ENCODE measurements at places on chromosomes 4 and X.

DNA sequence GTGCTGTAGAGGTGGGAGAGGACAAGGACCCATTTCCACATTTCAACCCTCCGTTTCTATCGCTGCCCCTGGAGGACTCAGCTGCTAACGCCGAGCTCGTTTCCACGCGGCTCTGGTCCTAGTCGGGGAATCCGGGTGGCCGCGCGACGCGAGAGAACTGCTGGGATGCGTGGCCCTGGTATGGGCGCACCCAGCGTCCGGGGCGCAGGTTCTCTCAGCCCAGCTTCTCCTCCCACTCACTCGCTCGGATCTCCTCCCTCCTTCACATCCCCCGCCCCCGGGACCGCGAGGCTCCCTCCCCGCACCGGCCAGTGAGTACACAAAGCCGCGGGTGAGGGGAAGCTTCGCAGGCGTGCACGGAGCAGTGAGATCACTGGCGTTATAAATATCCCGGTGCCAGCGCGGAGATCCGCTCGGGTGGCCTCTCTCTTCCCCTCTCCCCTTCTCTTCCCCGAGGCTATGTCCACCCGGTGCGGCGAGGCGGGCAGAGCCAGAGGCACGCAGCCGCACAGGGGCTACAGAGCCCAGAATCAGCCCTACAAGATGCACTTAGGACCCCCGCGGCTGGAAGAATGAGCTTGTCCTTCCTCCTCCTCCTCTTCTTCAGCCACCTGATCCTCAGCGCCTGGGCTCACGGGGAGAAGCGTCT lies at the start of gene FGF5:
Gene FGF5, plus strand, starts transcription at position 412 of the 649 bp plus-strand sequence. Its CDS starts 161 bp downstream, at position 573.
- peak; percentile 13 for DNase-seq

DNA sequence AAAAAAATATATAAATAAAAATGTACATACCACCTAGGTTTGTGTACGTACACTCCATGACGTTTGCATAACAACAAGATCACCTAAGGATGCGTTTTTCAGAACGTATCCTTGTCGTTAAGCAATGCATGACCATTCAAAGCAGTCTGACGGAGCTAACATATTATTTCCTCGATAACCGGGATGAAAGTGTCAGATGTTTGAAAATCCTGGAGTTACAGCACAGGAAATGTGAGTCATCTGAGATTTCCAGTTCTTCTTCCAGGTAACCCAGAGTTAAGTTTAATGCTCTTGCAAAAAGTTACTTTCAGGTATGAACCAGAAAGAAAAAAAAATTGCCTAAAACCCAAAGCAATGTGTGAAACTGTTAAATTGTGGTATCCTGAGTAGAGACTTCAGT lies 107.9 kb downstream of the LDB2 start:
- no peak for DNase-seq

DNA sequence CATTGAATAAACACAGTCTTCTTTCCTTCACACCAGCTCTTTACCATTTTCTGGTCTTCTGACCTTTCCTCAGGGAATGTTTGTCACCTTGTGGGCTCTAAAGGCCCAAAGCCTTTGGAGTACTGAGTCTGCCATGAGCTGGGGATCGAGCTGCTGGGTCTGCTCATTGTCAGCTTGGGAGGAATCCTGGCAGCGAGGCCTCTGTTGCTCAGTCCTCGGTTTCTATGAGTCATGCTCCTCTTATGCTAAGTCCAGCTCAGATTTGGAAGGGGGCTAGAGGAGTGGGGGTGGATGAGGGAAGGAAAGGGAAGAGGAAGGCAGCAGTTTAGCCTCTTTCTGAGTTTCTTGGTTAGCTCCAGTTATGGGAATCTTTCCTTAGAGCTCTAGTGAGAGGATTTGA lies 31.1 kb downstream of the NHSL2 start:
- no peak for DNase-seq

GRCh38 chr4:15402974-15403373 lies 24.9 kb upstream of the C1QTNF7 start:
- DNase-seq, result no peak

DNA sequence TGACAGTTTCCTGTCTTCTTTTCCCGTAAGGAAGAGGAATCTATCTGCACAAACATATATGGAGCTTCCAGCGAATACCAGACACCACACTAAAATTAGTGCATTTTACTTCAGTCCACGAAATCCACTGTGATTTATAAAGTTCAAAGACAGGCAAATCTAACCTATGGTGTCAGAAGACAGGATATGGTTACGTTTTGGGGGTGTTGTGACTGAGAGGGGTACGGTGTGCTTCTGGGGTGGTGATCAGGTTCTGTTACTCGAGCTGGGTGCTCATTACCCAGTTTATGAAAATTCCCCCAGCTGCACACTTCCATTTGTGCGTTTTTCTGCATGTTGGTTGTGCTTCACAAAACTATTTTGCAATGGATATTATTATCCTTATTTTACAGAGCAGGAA lies 10.3 kb downstream of the VGLL1 start:
- no peak for DNase-seq

GRCh38 chr4:186861317-186861716 lies 137.7 kb upstream of the FAT1 start:
- no peak for DNase-seq
